ENCODE measurements at places on chromosomes 16 and 17.

GRCh38 chr17:28841901-28842281 is 699 bp downstream of the FAM222B start:
- DNase-seq: peak; percentile 83

- DNase-seq: peak; percentile 17
Observed at GRCh38 chr17:19644493-19645210, 3.9 kb upstream of the ALDH3A2 start.

GRCh38 chr16:11045846-11046245 is 101.5 kb downstream of the CLEC16A start:
- no peak for DNase-seq

DNA sequence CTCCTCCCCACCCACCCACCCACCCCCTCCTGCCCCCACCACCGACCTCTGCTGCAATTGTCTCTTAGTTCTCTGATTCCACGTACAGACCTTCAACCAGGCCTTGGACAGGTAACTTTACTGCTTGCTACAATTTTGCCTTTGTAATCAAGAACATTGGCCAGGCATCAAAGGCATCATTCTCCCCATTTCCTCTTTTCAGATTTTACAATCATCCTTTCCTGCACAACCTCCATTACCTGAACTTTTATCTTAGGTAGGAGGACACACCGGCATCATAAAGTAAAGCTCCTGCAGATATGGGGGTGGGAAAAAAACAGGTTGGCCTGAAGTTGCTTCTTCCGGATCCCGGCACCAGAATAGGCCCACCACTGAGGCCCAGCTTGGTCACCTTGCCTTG is 25.7 kb upstream of the SUPT4H1 start:
- DNase-seq: peak; percentile 82

GRCh38 chr17:2406271-2406902 is 5.5 kb upstream of the MNT start:
- DNase-seq: peak; percentile 56

DNA sequence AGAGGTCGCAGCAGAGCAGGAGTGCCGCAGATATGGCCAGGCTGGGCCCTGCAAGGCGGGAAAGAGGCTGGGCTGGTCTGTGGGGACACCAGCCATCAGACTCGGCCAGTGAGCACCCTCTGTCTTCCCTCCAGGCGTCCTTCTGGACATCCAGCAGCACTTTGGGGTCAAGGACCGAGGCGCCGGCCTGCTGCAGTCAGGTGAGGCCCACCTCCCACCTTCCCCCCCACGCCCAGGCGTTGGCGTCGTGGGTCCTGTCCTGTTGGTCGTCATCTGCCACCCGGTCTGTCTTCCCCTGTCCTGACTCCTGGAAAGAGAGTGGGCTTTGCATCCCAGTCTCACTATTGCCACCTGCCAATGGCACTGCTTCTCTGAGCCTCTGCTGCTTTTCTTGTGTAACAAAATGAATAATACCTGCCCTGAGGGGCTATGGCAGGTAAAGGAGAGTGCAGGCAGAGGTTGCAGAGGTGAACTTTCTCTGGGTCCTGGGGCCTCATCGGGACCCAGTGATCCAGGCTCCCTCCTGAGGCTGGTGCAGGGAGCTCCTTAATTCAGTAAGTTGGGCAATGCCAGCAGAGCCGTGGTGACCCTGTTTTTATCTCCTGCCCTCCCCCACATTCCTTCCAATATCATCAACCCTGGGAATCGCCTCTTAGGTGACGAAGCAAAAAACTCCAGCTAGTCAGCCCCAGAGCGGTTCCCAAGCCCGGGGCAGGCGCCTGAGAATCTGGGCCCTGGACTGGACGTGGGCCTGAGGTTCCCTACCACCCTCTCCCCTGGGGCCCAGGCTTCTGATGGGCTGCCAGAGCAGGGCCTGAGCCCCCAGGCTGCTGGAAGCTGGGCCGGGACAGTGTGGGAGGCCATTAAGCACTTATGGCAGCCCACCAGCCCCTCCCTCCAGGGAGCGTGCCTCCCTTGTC is 14.7 kb downstream of the SPNS2 start:
- DNase-seq: no peak

DNA sequence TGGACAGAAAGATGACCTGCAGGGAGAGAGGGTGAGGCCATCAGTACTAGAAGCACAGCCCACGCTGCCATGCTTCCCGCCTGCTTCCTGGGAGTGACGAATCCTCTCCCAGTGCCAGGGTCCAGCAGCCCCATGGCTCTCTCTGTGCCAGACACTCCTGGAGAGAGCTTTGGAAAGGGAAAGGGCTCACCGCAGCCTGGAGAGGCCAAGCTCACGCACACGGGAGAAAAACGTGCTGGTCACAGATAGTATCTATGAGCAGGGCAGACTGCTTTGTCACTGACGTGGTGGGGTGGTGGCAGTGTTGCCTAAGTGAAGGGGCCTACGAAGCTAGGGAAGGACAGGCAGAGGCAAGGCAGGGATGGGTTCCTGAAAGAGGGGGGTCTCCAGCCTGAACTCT is 5.4 kb downstream of the WBP2 start:
- DNase-seq: no peak

- no peak for DNase-seq
Observed at GRCh38 chr17:7039832-7040231, 4.0 kb downstream of the SLC16A13 start.

All from large intestine (tissue), 12 donors.